ENCODE measurements at places on chromosomes 7 and 10. TPM values are rescaled to one million over a fixed set of nuclear protein-coding genes. Genes with fewer than 3 reads are reported as not detected.

Gene BLNK
- total RNA-seq = 2.6 TPM

Gene GRID1
- 46.3 TPM for total RNA-seq

Gene RASA4B
- total RNA-seq = 32.2 TPM

DNA sequence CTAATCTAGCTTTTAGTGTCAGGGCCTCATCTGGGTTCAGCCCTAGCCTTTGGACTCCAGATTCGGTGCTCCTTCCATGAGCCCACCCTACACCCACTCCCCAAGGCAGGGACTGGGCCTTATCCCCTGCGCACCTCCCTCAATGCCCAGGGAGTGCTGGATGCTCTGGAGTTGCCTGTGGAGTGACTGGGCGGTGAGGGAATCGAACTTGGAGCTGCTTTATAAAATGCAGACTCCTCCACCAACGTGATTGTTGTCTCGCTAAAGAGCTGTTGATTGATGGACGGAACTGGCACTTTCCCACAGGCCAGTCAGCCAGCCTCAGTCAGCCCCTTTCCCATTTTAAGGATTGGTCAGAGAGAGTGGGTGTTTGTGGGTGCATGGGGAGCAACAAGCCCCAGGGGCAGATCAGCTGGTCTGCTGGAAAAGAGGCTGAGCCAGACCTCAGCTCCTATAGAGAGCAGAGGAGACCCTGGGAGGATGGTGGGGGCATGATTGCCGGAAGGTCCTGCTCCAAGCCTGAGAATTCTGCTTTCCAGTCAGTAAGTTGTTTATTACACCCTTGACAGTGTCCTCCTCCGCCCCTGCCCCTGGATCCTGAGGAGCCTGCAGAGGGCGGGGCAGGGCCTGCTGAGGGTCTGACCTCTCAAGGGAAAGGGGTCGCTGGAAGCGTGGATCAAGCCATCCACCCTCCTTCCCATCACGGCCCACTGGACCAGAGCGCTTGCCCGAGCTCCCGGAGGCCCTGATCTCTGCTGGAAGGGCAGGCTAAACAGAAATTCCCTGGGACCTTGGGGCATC lies 16.7 kb downstream of the UNC5B start:
- no peak for DNase-seq

Gene DLX5
- total RNA-seq = 4.3 TPM

GRCh38 chr10:27998954-27999275 lies at the start of gene ODAD2:
Gene ODAD2, minus strand, starts transcription at chr10:27999079. Its CDS starts 3,937 bp downstream, at chr10:27995142.
- DNase-seq = no peak

DNA sequence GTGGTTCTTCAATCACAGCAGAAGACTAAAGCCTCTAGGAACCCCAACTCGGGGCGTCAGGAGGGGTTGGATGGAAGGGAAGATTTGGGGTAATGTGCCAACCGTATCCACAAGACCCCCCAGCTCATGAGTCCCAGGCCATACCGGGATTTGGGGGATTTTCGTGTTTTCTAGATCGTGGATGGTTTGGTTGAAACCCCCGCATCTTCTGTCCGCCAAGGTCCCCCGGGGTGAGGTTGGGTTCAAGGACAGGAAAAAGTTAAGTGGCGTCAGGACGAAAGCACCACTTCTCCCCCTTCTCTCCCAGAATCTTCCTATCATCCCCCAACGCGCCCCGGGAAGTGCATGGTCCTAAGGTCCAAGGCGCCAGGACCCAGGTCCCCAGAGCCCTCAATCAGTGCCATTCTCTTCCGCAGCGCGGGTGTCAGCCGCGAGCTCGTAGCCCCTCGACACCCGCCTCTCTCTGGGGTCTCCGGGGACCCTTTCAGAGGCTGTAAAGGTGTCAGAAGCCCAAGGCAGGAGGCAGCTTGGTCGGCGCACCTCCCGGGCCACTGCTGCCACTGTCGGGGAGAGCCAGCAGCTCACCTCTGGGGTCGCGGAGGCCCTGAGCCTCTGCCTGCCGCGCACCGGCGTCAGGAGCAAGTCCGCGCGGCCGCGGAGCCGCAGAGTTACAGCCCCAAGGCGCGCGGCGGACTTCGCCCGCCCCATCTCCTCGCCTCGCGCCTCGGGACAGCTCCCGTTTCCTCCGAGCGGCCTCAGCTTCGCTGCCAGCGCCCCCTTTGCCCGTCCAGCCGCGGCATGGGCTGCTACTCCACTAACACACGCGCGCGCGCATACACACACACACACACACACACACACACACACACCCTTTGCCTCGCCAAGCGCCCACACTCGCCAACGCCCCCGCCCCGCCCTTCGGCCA lies 1.5 kb downstream of the MKX start:
- no peak for DNase-seq

DNA sequence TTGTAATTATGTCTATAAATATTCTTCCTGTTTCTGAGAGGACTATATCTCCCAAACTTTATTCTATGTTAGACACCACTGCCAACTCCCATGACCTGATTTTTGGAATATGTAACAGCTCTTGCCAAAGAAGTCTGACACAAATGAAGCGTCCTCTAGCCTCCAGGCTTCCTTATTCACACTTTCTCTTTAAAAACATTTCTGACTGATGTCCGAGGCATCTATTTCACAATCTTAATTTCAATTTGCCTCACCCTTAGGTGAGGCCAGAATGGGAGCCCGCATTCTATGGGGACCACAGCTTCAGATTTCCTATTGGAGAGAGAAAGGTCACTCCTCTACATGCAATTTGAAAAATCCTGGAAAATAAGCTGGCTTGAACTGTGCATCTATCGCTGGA lies 873.2 kb downstream of the GATA3 start:
- no peak for DNase-seq

Gene LRRC17
- 1.9 TPM for total RNA-seq

GRCh38 chr10:83965473-83965872 lies 173.8 kb upstream of the GHITM start:
- DNase-seq = no peak

DNA sequence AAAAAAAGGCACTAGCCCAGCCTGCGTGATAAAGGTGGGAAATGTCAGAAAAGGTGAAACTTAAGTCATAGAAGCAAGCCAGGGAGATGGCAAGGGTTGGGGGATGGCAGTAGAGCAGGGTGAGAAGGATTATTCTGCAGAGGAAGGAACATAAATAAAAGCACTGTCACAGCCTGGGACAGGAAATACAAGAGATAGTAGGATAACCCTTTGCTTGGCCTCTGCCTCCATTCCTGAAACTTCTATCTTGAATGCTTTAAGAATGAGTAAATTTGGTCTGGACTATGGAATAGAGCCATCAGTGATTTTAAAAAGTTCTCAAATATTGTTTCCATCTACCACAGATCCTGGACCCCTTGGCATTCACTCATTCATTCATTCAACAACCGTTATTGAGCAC lies 50.0 kb downstream of the ABCC2 start:
- no peak for DNase-seq

DNA sequence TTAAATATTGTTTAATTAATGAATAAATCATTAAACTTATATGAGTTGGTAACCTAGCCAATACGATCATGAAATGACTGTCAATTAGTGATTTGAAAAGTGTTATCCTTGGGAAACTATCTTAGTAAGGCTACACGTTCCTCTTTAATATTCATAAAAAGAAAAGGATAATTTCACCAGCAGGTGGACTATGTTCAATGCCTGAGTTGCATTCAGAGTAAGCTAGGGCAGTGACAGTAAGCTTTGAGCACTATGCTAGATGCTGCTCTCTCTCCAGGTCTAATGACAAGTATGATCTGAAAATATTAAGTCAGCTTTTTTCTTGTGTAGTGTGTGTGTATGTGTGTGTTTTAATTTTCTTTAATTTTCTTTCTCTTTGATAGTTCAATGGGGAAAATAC lies 486.3 kb upstream of the PCDH15 start:
- DNase-seq = no peak

- no peak for DNase-seq
Measured at GRCh38 chr10:43134126-43134905, 3.9 kb upstream of the CSGALNACT2 start.

GRCh38 chr10:69904533-69904932 lies 102.8 kb downstream of the COL13A1 start:
- DNase-seq = no peak

DNA sequence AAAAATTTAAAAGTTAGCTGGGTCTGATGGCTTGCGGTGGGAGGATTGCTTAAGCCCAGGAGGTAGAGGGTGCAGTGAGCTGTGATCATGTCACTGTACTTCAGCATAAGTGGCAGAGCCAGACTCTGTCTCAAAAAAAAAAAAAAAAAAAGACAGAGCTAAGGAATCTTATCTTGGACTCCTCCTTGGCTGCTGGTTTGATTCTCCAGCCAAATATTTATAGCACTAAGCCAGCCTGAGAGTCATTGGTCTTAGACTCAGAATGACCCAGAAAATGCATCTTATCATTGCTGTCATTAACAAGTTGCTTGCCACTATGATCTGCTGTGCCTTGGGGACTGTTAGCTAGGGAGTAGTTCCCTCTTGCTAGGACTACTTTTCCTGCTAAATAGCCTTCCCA lies 164.7 kb downstream of the GNAT3 start:
- no peak for DNase-seq

DNA sequence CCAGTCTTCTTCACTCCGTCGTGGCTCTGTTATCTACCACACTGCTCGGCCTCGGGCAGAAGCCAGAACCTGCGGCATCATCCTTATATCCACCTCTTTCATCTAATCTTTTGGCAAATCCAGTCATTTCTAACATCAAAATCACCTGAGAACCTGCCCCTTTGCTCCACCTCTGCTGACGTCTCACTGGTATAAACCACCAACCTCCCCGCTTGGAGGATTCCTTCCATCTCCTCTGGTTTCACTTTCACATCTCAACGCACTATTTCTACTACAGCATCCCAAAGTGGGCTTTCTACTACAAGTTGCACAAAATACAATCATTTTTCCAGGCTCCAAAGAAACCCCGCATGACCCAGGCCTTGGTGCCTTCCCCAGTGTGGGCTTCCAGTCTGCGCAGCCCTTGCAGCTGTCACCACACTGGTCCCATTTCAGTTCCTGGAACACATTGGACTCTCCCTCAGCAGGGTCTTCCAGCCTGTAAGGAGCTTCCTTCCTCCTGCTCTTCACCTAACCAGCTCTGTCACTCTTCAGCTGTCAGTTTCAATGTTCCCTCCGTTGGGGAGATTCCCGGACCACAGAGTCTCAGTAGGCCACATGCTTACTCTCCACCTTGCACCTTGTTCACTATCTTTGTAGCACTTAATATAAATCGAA lies 85.0 kb downstream of the PRKCQ start:
- no peak for DNase-seq

- DNase-seq = peak; percentile 36
Measured at GRCh38 chr10:34078745-34079470, 736.2 kb downstream of the PARD3 start.

Gene PHYHIPL
- total RNA-seq = 183 TPM

Gene FAM24B
- 4.6 TPM for total RNA-seq

Gene PYROXD2
- total RNA-seq = 6.4 TPM

DNA sequence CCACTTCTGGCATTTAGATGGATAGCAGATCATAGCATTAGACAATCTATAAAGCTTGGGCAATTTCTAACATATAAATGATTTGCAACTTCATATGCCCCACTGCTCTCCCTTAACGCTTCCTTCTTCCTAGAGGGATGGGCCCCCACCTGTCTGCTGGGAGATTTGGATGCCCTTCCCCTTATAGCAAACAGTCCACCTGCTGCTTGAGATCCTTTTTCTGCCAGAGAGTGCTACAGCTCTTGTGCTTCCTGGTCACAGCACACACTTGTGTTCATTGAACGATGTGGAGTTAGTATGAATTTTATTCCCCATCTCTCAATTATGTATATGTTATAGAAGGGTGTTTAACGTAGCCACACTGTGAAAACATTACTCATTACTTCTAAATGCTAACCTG lies 10.4 kb upstream of the PCGF5 start:
- no peak for DNase-seq

GRCh38 chr10:43284341-43284910 lies 17.6 kb upstream of the RASGEF1A start:
- no peak for DNase-seq

Gene FAM180A
- 0.72 TPM for total RNA-seq

- DNase-seq = no peak
Measured at GRCh38 chr10:36254199-36254598, 612.1 kb upstream of the FZD8 start.

DNA sequence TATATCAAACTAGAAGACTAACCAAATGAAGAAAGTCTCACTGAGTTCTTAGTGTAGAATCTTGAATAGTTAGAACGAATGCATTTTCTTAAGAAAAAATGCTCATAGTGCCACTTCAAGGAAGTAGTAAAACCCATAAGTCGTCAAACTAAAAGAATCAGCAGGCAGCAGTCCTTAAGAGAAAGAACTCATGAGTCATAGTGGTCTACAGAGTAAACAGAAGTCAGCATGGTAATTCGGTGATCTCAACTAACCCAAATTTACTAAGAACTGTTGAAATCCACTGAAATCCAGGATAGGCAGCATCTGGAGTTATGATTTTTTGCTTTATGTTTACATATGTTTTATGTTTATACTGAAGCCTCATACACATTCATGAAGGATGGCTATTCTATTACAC lies 256.2 kb downstream of the LHFPL3 start:
- no peak for DNase-seq

DNA sequence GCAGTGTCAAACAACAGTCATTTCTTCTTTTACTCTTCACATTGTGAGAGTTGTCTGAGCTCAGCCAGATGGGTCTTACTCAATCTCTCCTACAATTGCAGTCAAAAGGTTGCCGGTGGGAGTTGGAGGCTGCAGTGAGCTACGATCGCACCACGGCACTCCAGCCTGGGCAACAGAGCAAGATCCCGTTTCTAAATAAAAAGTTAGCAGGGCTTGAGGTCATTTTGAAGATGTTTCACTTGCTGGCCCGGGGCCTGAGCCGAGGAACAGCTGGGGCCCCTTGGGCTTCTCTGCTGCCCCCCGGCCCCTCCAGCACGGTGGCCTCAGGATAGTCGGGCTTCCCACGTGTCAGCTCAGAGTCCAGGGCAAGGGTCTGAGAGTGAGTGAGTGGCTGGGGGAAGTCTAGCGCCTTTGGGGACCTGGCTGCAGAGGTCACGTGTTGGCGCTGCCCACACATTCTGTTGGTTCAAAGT lies 40.4 kb downstream of the GTF2IRD1 start:
- no peak for DNase-seq

DNA sequence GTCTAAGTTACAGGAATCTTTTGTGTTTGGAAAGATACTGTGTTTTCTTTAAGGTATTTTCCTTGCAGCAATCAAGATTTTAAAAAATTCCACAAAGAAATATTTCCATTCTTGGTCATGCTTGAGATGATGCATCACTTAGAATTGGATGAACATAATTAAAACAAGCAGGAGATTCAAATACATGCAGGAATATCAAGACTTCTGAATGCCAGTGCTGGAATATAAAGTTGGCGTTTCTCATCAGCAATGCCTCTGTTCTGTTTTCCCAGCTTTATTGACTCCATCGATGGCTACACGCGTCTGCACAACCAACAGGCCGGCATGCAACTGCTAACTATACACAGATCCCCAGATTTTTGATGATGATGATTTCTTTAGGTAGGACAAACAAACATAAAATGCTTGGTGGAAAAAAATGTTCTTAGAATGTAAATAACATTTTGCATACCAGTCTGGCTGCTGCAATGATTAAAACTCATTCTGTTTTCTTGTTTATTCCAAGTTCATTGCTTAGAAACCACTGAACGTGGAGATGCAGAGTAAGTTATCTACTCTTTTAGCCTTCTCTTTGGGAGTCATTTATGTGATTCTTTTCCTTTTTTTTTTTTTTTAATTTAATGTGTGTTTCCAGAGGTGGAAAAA lies 91.3 kb upstream of the FAM171A1 start:
- DNase-seq = no peak
